ENCODE measurements at places on chromosomes 6 and 20.

DNA sequence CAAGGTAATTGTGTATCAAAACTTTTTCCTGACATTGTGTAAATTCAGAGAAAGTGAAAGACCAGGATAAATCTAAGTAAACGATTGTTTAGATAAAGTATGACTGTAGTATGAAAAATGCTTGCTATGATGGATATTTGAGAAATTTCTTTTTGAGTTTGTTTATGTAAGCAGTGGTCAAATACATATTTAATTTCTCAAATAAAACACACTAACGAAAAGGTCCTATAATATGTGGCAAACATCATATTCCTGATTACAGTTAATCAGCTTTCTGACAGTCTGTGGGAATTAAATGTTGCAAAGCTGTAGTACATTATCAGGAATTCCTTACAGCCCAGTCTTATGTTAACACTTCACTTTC, 636.9 kb downstream of the MMUT start:
- DNase-seq, result no peak

GRCh38 chr6:122817358-122817757, 28.3 kb downstream of the SMPDL3A start:
- no peak for DNase-seq

GRCh38 chr6:7121700-7122241, 14.0 kb downstream of the RREB1 start:
- DNase-seq, result no peak

GRCh38 chr20:59406446-59406845, 106.0 kb downstream of the EDN3 start:
- no peak for DNase-seq

DNA sequence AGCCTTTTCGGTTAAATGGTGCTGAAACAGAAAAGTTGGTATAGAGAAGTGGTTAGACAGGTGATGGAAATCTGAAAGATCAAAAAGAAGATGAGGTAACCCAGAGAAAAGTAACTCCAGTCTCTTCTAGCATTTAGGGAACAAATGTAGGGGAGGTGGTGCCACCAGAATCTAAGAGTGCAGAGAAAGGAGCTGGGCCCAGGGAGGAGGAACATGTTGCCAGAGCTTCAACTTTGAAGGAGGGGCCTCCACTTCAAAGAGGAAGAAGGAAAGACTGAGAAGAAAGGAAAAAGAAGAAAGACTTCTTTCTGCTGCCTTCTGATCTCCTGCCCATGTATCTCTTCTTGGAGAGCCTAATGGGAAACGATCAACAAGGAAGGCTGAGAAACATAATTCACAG, 23.5 kb upstream of the ATRN start:
- DNase-seq, result no peak

GRCh38 chr6:53796791-53797190, 2.0 kb downstream of the LRRC1 start:
- no peak for DNase-seq

- DNase-seq, result no peak
Measured at GRCh38 chr20:49185071-49185761, 2.9 kb downstream of the STAU1 start.

GRCh38 chr20:46207793-46208192, 89.7 kb downstream of the CD40 start:
- DNase-seq, result no peak

- no peak for DNase-seq
Measured at GRCh38 chr6:17280138-17280537, 1.0 kb upstream of the RBM24 start.
